Cardiac muscle cell (in vitro differentiated cells and primary cell): ENCODE measurements at places on chromosomes 3 and 15. TPM values are rescaled to one million over a fixed set of nuclear protein-coding genes. Genes with fewer than 3 reads are reported as not detected.

GRCh38 chr3:156619376-156619775, 55.0 kb upstream of the TIPARP start:
- DNase-seq = no peak
- peaks cover 8% of the 10 kb centered on the region for H3K4me1 ChIP-seq
- H3K36me3 ChIP-seq = no peaks in the 10 kb centered on the region
- no peak overlapping the region for H3K4me3 ChIP-seq

DNA sequence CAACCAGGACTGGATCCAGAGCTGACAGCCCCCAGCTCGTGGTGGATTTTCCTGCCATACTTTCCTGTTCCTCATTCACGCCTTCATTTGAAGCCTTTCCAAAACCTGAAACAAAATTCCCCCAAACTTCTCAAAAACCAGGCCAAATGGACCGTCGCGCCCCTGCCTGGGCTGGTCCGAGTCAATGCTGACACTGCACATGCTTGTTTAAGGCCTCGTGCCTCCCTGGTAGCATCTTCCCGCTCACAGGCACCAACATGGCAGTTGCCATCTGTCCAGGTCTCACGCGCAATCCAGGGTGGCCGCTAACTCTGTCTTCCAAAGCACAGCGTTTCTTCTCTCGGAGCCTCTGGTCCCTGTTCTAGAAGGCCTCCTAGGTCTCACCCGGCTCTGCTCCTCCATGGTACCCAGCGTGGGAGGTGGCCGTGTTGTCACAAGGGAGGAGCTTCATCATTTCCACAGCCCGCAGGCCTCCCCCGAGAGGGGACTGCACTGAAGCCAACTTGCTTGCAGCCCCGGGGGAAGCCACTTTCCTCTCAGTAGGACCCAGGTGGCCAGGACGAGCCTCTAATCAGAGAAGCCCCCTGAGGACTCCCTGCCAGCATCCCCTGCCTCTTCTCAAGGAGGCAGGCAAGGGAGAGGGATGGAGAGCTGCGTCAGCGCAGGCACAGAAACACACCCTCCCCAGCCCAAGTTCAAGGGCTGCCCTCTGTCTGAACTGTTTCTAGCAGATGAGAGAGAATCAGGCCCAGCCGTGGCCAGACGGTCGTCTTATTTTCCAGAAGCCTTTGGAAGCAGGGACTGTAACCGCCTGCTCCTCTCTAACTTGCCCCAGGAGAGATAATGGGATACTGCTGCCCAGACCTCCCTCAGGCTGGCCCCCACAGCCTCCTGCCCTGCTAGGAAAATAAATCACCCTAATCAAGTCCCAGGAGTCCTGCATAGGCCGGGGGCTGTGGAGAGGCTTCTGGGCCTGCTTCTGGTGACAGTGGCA, 152.8 kb upstream of the TLE3 start:
- no peaks in the 10 kb centered on the region for H3K4me1 ChIP-seq
- H3K36me3 ChIP-seq = no peaks in the 10 kb centered on the region
- no peak overlapping the region for H3K4me3 ChIP-seq
- H3K27me3 ChIP-seq = peaks cover 26% of the 10 kb centered on the region
- no peak overlapping the region for H3K27ac ChIP-seq

GRCh38 chr3:144771381-144771870, 799.8 kb downstream of the DIPK2A start:
- H3K4me1 ChIP-seq = peaks cover 6% of the 10 kb centered on the region
- no peaks in the 10 kb centered on the region for H3K27me3 ChIP-seq
- no peak overlapping the region for H3K4me3 ChIP-seq
- no peak overlapping the region for H3K27ac ChIP-seq

- no peak overlapping the region for H3K27ac ChIP-seq
- H3K27me3 ChIP-seq = no peaks in the 10 kb centered on the region
- no peaks in the 10 kb centered on the region for H3K4me1 ChIP-seq
These were observed 299.2 kb upstream of the POU1F1 start for GRCh38 chr3:87575550-87575949.

DNA sequence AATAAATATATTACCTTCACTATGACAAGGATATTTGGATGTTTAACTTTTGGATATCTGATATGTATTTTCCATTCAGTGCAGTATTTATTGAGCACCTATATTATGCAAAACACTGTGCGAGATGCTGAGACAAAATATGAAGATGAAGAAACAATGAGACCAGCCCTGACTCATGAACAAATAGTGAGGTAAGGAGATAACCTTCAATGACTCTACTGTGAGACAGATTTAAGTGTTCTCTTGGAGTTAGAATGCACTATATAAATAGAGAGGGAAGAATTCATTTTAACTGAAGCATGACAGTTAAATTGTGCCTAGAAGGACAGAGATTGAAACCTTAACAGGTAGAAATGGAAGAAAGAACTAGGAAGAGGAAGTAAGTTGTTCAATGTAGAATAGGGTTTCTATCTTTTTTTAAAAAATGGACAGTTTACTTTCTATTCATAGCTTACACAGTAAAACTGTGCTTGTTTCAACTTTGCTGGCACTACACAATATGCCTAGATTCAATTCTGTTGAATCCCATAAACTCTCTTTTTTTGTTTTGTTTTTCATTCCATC, 124.2 kb downstream of the ZBTB20 start:
- H3K4me1 ChIP-seq = no peaks in the 10 kb centered on the region
- H3K36me3 ChIP-seq = no peaks in the 10 kb centered on the region
- no peak for DNase-seq
- H3K27me3 ChIP-seq = no peaks in the 10 kb centered on the region
- H3K27ac ChIP-seq = no peak overlapping the region
- no peak overlapping the region for H3K4me3 ChIP-seq

Gene LRRC15
- total RNA-seq = 0.06 TPM in 1 of 2 replicates, not detected in the other

Gene SPINK8
- total RNA-seq = not detected in 2 replicates
